ENCODE measurements at places on chromosomes 2 and 18. TPM values are rescaled to one million over a fixed set of nuclear protein-coding genes. Genes with fewer than 3 reads are reported as not detected.

The DOK6 gene
- not detected for total RNA-seq

The GPR55 gene
- total RNA-seq: 11.1 TPM

GRCh38 chr18:7741640-7742039 lies 174.5 kb downstream of the PTPRM start:
- DNase-seq: no peak

The DCDC2C gene
- total RNA-seq: not detected

- DNase-seq: no peak
These were observed 4.9 kb upstream of the COL3A1 start for GRCh38 chr2:188969236-188969635.

GRCh38 chr2:238504181-238504931 lies 77.6 kb downstream of the ASB1 start:
- DNase-seq: no peak
